ENCODE measurements at places on chromosomes 6 and 20.
A peak's percentile ranks its signal among the peaks of the same experiment; 100 is the strongest.

GRCh38 chr6:33875141-33875581 lies 71.4 kb upstream of the MLN start:
- DNase-seq: no peak

DNA sequence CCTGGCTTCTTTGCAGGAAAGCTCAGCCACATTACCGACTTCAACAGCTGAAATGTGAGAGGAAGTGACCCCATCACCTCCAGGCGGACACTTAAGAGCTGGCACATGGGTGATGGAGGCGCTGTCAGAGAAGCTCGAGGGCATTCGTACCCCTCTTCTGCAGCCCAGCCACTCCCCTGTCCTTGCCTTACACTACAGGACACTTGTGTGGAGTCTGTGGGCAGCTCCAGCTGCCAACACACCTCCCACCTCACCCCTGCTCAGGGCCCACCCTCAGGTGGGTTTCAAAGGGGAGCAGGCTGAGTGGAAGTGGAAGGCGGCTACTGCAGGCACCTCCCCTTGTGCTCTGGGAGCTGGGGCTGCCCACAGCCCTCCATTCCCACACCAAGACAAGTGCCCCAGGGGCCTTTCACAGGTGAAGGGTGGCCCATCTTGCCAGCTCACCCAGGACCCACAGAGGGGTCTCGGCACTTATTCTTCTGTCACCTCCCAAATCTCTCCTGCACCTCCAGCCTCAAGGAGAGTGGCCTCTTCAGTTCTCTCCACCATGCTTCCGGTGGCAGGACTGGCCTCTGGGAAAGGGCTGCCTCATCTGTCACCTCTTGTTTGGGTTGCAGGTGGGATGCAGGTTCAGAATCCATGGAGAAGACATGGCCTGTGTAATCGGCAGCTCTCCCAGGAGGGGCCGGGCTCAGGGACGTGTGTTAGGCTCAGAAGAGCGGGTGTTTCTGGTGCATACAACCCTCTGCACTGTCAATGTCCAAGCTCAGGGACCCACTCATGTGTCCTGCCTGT lies 49.8 kb downstream of the IRF4 start:
- no peak for DNase-seq

DNA sequence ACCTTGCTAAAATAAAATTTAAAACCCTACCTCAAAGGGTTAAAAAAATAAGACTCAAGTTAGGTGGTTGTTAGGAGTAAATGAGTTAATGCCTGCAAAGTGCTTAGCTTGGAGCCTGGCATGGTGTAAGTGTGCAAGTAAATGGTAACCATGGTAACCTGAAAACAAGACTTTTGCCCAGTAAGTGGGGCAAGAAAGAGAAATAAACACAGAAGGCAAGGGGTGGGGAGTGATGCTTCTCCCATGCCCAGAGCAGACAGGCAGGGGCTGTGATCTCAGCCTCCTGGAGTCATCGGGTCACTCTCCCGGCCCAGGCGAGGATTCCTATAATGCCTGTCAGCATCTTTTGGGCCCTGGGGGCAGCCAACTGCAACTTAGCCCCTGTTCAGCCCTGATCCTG lies 59.2 kb upstream of the SLC32A1 start:
- no peak for DNase-seq

DNA sequence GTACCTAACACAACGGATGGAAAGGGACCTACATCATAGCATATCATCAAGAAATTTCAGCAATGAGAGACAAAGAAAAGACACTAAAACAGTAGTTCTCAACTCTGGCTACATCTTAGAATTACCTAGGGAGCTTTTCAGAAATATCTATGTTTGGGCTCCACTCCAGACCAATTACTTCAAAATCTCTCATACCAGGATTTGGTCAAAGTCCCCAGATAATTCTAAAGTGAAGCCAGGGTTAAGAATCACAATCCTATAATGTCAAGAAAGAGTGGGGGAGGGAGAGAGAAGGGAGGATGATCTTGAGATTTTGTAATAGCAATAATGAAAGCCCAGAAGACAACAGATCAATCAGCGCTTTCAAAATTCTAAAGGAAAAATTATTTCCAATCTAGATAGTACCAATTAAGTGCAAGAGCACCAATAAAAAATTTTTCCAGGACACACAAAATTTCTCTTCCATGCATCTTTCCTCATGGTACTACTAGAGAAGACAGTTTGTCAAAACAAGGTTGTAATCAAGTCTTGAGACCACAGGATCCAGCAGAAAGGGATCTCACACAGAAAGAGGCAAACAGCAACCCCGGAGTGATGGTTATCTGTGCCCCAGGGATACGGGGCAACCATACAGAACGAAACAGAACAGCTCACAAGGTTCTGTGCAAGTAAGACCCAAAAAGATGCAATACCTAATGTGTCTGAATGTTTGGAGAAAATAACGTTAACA lies 152.9 kb upstream of the DST start:
- DNase-seq: no peak

DNA sequence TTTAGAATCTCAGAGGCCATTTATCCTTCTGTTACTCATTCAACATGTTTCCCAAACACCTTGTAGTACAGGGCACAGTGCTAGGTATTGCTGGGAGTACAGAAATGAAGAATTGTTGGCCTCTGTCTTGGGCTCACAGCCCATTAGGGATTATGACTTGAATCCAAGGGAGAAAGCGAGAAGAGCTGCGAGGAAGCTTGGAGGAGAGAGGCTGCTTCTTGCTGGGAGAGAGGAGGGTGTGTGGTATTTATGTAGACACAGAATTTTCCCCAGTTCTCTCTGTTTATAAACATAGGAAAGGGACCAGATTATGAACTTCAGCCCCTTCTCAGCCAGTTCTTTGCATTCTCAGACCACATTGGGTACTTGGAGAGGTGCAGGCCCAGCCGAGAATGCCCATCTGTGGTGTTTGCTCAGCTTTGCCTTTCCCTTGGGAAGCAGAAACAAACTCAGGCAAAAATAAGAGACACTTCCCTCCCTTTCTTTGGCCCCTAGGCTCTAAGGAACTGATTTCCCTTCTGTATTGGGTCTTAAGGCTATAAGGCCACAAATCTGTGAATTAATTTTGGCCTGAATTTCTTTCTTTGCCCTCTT lies 17.9 kb downstream of the CHMP4B start:
- DNase-seq: no peak

- no peak for DNase-seq
Observed at GRCh38 chr6:127496471-127496870, 22.7 kb downstream of the MTCL3 start.

- DNase-seq: no peak
Observed at GRCh38 chr20:63955281-63955826, 862 bp downstream of the UCKL1 start.

GRCh38 chr6:28208111-28208659 lies 16.9 kb upstream of the ZSCAN9 start:
- no peak for DNase-seq

GRCh38 chr20:12824328-12825225 lies 184.2 kb upstream of the SPTLC3 start:
- DNase-seq: no peak

DNA sequence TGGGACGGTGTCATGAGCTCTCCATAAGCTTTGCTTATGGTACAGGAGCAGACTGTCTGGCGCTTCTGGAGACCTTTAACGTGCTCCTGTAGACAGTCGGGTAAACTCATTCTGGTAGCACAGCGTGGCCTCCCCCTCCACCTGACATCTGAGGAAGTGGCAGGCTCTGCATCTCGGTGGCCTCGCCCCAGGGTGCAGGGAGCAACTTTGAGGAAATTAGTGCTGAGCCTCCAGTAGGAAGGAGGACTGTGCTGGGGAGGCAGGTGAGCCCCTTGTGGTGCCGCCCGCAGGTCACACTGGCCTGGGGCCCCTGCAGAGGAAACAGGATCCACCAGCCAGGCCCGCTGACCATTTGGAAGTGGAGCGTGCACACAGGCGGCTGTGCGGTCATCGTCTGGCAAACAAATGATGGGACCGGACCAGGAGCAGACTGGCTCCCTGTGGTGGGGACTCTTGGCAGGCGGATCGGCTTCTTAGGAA lies 57.9 kb downstream of the SYNJ2 start:
- DNase-seq: no peak

DNA sequence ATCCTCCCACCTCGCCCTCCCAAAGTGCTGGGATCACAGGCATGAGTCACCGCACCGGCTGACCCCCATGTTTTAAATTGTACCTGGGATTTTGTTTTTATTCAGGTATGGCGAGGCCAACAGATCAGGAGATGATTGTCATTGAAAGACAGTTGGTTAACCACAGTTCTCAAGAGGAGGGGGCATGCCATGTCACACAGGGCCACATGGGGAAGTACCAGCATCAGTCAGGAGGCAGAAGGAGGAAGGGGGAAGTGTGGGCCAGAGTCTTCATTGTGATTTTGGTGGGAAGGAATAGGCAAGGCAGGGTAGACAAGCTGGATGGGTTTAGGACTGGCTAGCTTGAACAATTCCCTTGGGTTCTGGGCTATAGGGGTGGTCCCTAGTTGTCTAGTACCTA lies 9.9 kb upstream of the MMP9 start:
- no peak for DNase-seq

- DNase-seq: no peak
Observed at GRCh38 chr20:43751167-43752050, 24.6 kb upstream of the GTSF1L start.

DNA sequence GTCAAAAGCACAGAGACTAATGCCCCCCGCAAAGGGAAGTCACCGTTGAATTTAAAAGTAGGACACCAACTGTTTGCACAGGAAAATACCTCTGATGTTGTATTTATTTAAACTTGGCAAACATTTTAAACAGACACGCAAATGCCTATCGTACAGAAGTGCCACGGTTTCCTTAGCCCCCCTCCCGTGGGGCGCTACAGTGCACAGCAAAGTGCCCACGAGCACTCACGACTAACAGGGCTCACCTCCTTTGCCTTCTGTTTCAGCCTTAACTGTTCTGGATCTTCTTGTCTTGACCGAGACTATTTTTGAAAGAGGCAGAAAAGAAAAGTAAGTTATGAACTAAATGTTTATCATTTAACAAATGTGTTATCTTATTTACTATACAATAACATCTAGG lies 67.8 kb downstream of the TAF4 start:
- DNase-seq: no peak

DNA sequence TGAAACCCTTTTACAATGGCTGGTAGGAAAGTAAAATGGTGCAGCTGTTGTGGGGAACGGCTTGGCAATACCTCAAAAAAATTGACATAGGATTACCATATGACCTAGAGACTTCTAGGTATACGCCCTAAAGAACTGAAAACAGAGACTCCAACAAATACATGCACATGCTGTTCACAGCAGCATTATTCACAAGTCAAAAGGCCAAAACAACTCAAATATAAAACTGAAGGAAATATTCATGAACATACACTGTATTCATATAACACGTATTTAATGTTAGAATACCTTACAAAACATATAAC lies 74.6 kb downstream of the FOXA2 start:
- no peak for DNase-seq

- peak; percentile 70 for DNase-seq
Observed at GRCh38 chr20:35146920-35147574, at the start of gene EDEM2. Gene EDEM2, minus strand, starts transcription at chr20:35147336. Its CDS starts 78 bp downstream, at chr20:35147258.

- DNase-seq: no peak
Observed at GRCh38 chr6:31513456-31514165, 15.2 kb upstream of the MCCD1 start.

- DNase-seq: no peak
Observed at GRCh38 chr6:166736634-166737033, 109.6 kb upstream of the RPS6KA2 start.

DNA sequence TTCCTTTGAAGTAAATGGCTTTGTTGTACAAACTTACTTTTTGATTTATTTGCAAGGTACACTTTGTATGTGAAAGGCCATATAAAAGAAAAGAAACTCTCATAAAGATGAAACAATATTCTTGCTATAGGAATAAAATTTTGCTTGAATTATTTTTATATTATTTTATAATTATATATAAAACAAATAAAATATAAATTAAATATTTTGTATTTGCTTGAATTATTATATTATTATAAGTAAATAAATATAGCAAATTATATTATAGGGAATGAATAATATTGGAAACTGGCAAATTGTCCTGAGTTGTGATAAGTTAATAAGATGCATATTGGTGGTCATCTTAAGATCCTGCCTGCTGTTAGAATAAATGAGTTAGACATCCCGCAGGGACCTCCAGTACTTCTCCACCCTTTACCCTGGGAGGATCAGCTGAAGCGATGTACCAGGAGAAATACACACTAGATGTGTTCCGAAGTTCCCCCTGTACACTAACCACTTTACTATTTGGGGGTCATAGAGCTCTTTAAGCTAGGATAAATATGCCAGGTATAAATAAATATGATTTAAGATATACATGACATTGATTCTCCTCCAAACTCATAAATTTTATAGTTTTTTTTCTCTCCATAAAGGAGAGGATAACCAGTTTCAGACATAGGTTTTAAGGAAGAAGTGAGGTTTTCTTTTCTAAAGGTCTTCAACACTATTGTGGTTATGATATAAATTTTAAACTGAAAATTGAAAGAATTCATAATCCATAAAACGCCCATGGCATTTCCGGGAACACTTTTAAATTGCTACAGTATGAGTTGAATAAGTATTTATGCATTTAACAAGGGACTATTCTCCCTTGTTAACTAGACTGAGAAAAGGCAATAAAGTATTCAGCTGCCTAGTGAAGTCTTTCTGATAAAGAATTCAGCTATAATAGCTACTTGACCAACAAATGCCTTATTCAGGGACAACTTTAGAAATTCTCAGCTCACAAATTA lies 486.3 kb upstream of the MARCKS start:
- no peak for DNase-seq

GRCh38 chr6:3026791-3027626 lies 27.3 kb downstream of the NQO2 start:
- no peak for DNase-seq

DNA sequence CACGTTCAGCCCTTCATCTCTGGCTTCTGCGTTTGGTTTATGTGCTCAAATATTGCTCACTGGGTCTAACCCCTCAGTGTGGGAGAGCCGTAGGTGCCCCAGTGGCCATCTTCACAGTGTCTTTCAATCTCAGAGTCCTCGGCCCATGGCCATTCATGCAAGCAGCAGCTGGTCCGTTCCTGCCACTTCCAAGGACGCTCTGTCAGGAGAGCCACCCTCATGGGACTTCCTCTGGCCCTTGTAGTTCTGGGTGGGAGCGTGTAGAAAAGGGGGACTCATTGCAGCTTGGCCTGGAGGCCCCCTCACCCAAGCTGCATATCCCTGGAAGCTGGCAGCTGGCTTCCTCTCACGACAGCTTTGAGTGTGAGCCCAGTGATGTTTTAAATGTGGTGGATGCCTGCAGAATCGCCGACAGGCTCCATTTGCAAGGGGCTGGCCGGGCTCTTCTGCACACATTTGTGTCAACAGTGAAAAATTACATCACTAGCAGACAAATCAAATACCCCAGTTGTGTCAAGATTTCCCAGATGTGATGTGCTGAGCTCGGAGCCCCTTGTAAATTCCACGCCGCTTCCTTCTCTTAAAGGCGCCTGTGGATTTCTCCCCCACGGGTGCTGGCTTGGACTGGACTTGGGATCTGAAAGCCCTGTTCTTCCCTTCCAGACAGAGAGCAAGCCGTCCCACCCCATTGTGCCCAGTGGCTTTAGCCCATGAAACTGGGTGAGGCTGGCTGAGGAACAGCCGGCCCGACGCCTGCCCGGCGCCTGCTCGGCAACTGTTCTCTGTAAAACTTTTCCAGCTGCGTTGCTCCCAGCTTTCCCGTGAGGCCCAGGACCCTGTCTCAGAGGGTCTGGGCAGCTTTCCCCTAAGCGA lies 360.1 kb downstream of the TAF4 start:
- DNase-seq: no peak

- no peak for DNase-seq
Observed at GRCh38 chr6:66145867-66146266, 438.8 kb upstream of the EYS start.

All from NCI-H1436 treated with DMSO at 0.1 percent for 48 hours (cell line).